ENCODE measurements at places on chromosomes 1 and 21.

DNA sequence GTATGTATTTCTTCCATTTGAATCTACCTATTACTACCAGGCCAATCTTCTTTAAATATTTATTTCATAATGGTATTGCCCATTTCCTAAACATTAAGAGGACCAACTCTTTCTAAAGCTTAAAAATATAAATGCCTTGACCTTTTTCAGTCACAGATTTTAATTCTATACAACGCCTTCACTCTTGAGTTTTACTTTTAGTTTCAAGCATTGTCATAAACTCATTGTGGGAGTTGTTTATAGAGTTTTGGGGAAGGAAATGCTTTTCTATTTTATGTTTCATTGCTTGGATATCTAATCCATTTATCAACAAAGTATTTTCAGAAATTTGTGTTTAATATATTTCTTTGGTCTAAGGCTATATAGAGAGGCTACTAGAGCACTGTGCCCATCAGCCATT lies 155.8 kb downstream of the DPYD start:
- H3K4me3 ChIP-seq = no peak overlapping the region
- no peak for DNase-seq
- no peaks in the 10 kb centered on the region for H3K27me3 ChIP-seq
- no peaks in the 10 kb centered on the region for H3K36me3 ChIP-seq
- no peak overlapping the region for H3K27ac ChIP-seq
- no peaks in the 10 kb centered on the region for H3K4me1 ChIP-seq

DNA sequence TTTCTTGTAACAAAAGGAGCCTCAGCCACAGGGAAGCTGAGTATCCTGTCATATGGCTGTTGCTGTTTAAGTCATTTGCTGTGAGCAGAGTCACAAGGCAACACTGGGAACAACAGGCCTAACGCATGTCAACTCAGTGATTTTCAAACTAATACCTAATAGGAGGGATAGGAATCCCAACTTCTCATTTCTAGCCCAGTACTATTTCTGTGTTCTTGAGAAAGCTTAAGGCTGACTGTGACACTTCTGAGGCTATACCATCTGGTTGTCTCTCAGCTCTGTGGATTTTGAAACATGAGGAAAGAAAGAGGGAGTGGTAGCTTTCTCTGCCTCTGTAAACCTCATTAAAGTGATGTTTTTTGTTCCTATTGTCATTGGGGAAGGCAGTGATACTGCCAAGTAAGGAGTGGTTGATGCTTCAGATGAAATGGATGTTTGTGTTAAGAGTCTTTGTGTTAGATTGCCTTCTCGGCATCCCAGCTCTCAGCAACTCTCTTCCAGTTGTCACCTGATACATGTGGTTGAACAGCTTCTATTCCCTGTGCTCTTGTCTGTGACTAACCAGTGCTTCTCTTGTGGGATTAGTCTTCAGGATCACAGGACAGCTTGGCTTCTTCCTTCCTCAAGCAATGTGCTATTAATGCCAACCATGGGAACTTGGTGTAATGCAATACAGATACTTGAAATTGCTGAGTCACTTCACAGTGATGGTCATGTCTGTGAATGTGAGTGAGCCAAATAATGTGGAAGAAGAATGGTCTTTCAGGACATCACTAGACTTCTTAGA lies 166.8 kb upstream of the IVNS1ABP start:
- H3K4me1 ChIP-seq = peaks cover 3% of the 10 kb centered on the region
- H3K27ac ChIP-seq = no peak overlapping the region
- DNase-seq = no peak

DNA sequence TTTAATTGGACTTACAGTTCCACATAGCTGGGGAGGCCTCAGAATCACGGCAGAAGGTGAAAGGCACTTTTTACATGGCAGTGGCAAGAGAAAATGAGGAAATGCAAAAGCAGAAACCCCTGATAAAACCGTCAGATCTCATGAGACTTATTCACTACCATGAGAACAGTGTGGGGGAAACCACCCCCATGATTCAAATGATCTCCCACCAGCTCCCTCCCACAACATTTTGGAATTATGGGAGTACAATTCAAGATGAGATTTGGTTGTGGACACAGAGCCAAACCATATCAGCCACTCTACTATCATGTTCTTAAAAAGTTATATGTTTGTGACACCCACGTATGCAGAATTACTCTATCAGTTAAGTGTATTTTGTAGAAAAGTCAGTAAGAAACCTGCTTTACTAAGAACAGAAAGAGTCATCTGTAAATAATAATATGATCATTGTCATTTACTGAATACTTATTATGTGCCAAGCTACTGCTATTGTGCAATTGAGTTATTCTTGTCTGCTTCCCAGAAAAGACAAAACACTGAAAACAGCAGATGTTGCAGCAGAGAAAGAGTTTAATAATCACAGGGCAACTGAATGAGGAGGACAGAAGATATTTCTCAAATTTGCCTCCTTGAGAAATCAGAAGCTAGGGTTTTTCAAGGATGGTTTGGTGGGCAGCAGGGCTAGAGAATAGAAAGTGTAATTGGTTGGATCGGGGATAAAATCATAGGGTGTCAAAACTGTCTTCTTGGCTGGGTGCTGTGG lies 207.7 kb upstream of the FGGY start:
- peaks cover 20% of the 10 kb centered on the region for H3K4me1 ChIP-seq
- no peak for DNase-seq
- H3K36me3 ChIP-seq = peaks cover 8% of the 10 kb centered on the region
- peaks cover 2% of the 10 kb centered on the region for H3K27me3 ChIP-seq
- H3K27ac ChIP-seq = no peak overlapping the region

GRCh38 chr21:25582888-25583287 lies 24.4 kb downstream of the MRPL39 start:
- H3K4me3 ChIP-seq = no peak overlapping the region
- peaks cover 4% of the 10 kb centered on the region for H3K36me3 ChIP-seq
- H3K4me1 ChIP-seq = peaks cover 18% of the 10 kb centered on the region
- H3K27me3 ChIP-seq = peaks cover 4% of the 10 kb centered on the region

- peaks cover 4% of the 10 kb centered on the region for H3K4me1 ChIP-seq
- H3K27ac ChIP-seq = no peak overlapping the region
- H3K27me3 ChIP-seq = peaks cover 2% of the 10 kb centered on the region
- H3K36me3 ChIP-seq = no peaks in the 10 kb centered on the region
- H3K4me3 ChIP-seq = no peak overlapping the region
Observed at GRCh38 chr1:186811892-186812291, 16.9 kb upstream of the PLA2G4A start.

DNA sequence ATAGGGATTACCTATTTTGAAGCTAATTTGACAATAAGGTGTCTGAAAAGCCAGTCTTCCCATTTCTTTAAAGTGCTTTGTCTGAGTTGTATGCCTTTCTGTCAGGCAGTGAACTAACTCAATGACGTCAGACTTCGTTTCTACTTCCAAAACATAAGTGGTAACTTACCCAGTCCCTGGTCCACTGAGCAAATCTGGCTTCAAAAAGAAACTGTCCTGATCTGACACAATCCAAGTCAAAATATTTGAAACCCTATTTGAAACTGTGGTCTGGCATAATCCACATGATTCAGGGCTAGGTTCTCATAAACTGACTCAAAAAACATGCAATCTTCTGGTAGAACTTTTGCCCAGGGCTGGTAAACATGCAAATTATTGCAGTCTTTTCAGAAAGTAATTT lies 34.0 kb downstream of the DIRAS3 start:
- H3K36me3 ChIP-seq = no peaks in the 10 kb centered on the region
- peaks cover 2% of the 10 kb centered on the region for H3K27me3 ChIP-seq
- no peak overlapping the region for H3K27ac ChIP-seq
- H3K4me1 ChIP-seq = no peaks in the 10 kb centered on the region
- no peak overlapping the region for H3K4me3 ChIP-seq
- DNase-seq = no peak

DNA sequence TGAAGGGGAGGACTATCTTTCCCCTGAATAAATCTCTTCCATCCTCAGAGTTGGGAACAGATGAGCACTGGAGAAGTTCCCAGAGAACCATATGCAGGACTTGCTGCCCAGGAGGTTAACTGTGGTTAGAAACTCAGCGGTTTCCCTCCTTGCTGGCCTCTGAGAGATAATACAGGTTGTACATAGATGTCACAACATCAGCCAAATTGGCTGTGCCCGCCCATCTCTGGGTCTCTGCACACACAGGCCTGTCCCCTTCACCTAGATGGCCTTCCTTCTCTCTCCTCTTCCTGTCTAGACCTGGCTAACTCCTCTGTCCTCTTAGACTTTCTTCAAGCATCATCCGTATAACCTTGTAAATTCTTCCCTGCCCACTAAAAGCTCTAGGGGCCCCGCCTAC lies 5.7 kb downstream of the RGS5 start:
- peaks cover 10% of the 10 kb centered on the region for H3K36me3 ChIP-seq
- peaks cover 58% of the 10 kb centered on the region for H3K4me1 ChIP-seq
- no peak for DNase-seq
- peaks cover 2% of the 10 kb centered on the region for H3K27me3 ChIP-seq

GRCh38 chr1:198201956-198202784 lies 45.4 kb downstream of the NEK7 start:
- no peak for DNase-seq
- H3K27me3 ChIP-seq = peaks cover 2% of the 10 kb centered on the region
- H3K27ac ChIP-seq = peak overlapping the region; percentile 79
- H3K4me1 ChIP-seq = peaks cover 18% of the 10 kb centered on the region
- H3K36me3 ChIP-seq = peaks cover 6% of the 10 kb centered on the region
- no peak overlapping the region for H3K4me3 ChIP-seq

- H3K4me1 ChIP-seq = peaks cover 6% of the 10 kb centered on the region
- no peak for DNase-seq
- no peak overlapping the region for H3K4me3 ChIP-seq
- H3K36me3 ChIP-seq = no peaks in the 10 kb centered on the region
- peaks cover 2% of the 10 kb centered on the region for H3K27me3 ChIP-seq
- H3K27ac ChIP-seq = no peak overlapping the region
Observed at GRCh38 chr21:41973861-41974751, 20.3 kb upstream of the C2CD2 start.

- H3K4me3 ChIP-seq = no peak overlapping the region
- no peaks in the 10 kb centered on the region for H3K36me3 ChIP-seq
- H3K27me3 ChIP-seq = peaks cover 1% of the 10 kb centered on the region
Observed at GRCh38 chr21:18151046-18151445, 93.6 kb upstream of the CHODL start.

DNA sequence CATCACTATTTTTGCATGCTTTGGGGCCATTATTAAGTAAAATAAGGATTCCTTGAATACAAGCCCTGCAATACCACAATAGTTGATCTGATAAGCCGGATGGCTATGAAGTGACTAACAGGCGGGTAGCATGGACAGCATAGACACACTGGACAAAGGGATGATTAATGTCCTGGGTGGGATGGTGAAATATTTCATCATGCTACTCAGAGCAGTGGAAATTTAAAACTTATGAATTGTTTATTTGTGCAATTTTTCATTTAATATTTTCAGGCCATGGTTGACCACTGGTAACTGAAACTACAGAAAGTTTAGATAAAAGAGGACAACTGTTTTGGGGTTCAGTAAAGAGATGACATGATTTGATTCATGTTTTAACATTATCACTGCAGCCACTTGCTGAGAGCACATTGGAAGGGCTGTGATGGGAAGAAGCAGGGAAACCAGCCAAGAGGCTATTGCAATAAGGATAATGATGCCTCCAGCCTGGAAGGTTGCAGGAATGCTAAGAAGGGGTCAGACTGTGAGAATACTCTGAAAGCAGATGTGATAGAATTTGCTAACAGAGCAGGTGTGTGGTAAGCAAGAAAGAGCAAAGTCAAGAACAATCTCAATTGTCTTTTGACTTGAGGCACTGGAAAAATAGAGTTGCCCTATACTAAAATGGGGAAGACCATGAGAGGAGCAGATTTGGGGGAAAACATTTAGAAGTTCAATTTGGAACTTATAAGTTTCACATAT lies 62.5 kb upstream of the TNFSF4 start:
- no peak for DNase-seq
- H3K4me1 ChIP-seq = peaks cover 3% of the 10 kb centered on the region
- H3K27ac ChIP-seq = no peak overlapping the region

- H3K4me1 ChIP-seq = peaks cover 12% of the 10 kb centered on the region
- no peaks in the 10 kb centered on the region for H3K27me3 ChIP-seq
- H3K36me3 ChIP-seq = no peaks in the 10 kb centered on the region
- no peak overlapping the region for H3K27ac ChIP-seq
Observed at GRCh38 chr1:239536165-239536849, 149.9 kb downstream of the CHRM3 start.

DNA sequence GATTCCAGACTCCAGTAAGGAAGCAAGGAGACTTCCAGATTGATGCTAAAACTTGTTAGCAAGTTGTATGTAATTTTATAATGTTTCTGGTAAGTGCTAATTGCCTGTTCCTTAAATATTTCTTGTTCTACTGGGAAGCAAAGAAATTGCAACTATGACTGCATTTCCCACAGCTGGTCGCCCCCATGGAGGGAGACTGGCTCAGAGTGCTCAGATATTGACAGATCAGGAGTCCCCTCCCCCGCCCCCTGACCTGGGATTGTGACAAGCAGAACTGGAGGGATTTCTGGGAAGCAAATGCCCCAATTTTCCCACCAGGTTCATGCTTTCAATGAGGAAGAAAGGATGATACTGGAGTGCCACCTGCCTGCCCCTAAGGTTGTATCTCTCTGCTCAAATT lies 82.2 kb upstream of the HMGB4 start:
- DNase-seq = no peak
- H3K27me3 ChIP-seq = peaks cover 3% of the 10 kb centered on the region
- H3K4me1 ChIP-seq = no peaks in the 10 kb centered on the region
- H3K27ac ChIP-seq = no peak overlapping the region

GRCh38 chr1:201085902-201086735 lies 26.1 kb downstream of the CACNA1S start:
- no peak overlapping the region for H3K27ac ChIP-seq
- DNase-seq = peak; percentile 55
- peaks cover 3% of the 10 kb centered on the region for H3K27me3 ChIP-seq
- no peaks in the 10 kb centered on the region for H3K36me3 ChIP-seq
- peaks cover 34% of the 10 kb centered on the region for H3K4me1 ChIP-seq
- H3K4me3 ChIP-seq = no peak overlapping the region

All from endothelial cell (in vitro differentiated cells).